ENCODE measurements at places on chromosomes 5 and 9. TPM values are rescaled to one million over a fixed set of nuclear protein-coding genes. Genes with fewer than 3 reads are reported as not detected.

The DMAC1 gene
- 6.6 TPM for total RNA-seq

The INSL4 gene
- not detected for total RNA-seq

The ZDHHC21 gene
- 11.0 TPM for total RNA-seq

The KLF9 gene
- 26.4 TPM for total RNA-seq

The CEL gene
- 0.44 TPM for total RNA-seq

Data from bladder microvascular endothelial cell (primary cell).